ENCODE measurements at places on chromosomes 16 and 17. TPM values are rescaled to one million over a fixed set of nuclear protein-coding genes. Genes with fewer than 3 reads are reported as not detected.

Gene TAC4
- total RNA-seq: not detected

DNA sequence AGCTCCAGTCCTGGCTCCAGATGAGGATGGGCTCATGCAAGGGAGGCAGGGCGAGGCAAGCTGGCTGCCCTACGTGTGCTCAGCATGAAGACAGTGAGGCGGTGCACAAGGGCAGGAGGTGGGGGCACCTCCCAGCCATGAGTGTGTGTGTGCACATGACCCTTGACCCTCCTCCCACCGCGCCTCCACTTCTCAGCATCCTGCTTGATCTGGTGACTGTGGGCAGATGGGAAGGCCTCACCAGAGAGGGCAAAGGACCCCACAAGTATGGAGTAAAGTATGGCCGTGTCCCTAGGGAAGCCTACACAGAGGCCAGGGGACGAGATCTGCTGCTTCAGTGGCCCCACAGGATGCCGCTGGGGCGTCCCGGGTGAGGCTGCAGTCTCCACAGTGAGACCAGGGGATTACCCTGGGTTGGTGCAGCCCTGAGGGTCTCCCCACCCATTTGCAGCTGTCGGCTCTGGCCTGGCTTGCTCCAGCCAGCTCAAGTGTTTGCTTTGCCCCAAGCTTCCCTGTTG is 7.9 kb upstream of the RNF222 start:
- H3K4me1 ChIP-seq: peaks cover 9% of the 10 kb centered on the region
- H3K27me3 ChIP-seq: no peaks in the 10 kb centered on the region
- H3K27ac ChIP-seq: no peak overlapping the region
- no peaks in the 10 kb centered on the region for H3K36me3 ChIP-seq

DNA sequence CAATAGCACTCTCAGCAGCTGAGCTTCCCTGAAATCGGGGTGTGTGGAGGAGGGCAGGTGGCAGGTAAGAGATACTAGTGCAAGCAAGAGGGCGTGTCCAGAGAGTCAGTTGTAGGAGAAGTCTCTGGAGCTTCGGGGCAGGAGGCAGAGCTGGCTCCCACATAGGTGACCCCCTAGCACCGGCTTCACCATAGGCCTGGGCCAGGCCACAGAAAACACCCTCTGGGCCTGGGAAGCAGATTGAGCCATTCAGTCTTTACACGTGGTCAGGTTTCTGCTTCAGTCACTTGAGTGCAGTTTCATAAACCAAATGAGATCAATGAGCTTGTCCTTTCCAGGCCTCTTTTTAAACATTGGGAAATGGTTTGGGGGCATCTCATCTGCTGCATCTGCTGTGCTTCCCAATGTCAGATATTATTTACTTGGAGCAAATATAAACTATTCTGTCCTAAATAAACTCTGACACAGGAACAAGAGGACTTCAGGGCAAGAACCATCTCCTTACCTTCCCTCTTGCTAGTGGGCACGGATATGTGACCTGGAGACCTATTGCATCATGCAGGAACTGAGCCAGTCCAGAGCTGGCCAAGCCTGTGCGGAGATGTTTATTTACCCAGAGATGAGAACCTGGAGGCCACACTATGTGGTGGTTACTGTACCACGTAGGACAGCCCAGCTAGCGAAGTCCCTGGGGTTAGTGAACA is 16.1 kb downstream of the CCR7 start:
- H3K27ac ChIP-seq: no peak overlapping the region
- peaks cover 10% of the 10 kb centered on the region for H3K4me1 ChIP-seq
- DNase-seq: no peak
- no peaks in the 10 kb centered on the region for H3K36me3 ChIP-seq

DNA sequence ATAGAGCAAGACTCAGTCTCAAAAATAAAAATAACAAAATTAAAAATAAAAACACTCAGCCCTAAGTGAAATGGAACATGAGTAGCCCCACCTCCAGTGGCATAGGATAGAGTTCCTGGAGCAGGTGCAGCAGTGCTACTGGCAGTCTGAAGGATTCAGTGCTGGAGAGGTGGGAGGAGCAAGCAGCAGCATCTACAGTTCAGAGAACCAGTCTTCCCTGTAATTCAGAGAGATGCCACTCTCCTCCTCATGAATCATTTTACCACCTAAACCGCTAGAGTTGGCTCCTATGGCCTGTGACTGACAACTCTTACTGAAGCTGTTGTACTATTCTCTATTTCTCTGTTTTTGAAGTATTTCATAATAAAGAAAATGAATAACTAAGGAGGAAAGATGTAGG is 56.0 kb upstream of the SMURF2 start:
- no peaks in the 10 kb centered on the region for H3K27me3 ChIP-seq
- H3K36me3 ChIP-seq: no peaks in the 10 kb centered on the region
- DNase-seq: no peak

DNA sequence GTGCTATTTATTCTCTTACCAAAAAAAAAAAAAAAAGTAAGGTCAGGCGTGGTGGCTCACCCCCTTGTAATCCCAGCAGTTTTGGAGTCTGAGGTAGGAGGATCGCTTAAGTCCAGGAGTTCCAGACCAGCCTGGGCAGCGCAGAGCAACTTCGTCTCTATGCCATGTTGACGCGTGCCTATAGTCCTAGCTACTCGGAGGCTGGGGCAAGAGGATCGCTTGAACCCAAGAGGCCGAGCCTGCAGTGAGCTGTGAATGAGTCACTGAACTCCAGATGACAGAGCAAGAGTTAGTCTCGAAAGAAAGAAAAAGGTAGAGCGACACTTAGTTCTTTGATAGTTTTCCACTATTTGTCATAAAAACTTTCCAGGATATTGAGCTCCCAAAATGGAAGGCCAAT is 1.4 kb upstream of the TENT4B start:
- H3K27ac ChIP-seq: no peak overlapping the region
- peaks cover 28% of the 10 kb centered on the region for H3K4me1 ChIP-seq
- H3K4me3 ChIP-seq: peak overlapping the region; percentile 64
- no peak for DNase-seq

DNA sequence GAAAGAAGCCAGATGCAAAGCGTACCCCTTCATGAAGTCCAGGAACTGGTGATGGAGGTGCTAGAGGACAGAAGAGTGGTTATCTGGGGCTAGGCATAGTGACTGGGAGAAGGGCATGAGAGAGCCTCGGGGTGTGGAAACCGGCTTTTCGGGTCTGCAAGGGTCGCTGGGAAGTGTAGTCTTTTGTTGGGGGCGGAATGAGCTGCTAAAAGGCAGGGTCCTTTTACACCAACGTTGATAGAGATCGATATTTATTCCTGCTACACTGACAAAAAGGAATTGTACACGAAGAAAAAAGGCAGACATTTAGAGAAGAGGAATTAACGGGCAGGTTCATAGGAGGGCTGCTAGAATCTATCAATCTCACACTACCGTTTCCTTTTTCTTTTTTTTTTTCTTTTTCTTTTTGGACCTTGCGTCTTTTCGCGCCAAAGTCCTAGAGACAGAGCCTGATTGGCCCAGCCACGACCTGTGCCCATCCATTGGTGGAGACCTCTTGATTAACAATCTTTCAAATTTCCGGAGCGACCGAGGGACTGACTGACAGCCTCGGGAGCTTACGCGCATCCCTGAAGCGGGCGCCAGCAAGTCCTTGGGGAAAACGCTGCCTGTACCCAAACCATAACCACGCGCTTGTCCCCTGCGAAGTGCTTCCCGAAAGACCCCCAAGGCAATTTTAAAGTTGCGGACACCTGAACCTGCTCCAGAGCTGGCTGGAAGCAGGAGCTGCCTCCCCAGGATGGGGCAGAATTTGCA is 27.7 kb upstream of the DHRS7B start:
- H3K4me3 ChIP-seq: peak overlapping the region; percentile 85
- DNase-seq: peak; percentile 90
- H3K4me1 ChIP-seq: peaks cover 4% of the 10 kb centered on the region
- H3K27me3 ChIP-seq: no peaks in the 10 kb centered on the region
- H3K27ac ChIP-seq: peak overlapping the region; percentile 49

Gene SCGB1C2
- not detected for total RNA-seq

- H3K27ac ChIP-seq: no peak overlapping the region
- no peaks in the 10 kb centered on the region for H3K27me3 ChIP-seq
- DNase-seq: no peak
- H3K4me3 ChIP-seq: no peak overlapping the region
- H3K4me1 ChIP-seq: peaks cover 9% of the 10 kb centered on the region
Measured at GRCh38 chr17:80799538-80800480, 191.8 kb upstream of the CHMP6 start.

Gene RAMP2
- not detected for total RNA-seq

Gene EVPLL
- not detected for total RNA-seq

DNA sequence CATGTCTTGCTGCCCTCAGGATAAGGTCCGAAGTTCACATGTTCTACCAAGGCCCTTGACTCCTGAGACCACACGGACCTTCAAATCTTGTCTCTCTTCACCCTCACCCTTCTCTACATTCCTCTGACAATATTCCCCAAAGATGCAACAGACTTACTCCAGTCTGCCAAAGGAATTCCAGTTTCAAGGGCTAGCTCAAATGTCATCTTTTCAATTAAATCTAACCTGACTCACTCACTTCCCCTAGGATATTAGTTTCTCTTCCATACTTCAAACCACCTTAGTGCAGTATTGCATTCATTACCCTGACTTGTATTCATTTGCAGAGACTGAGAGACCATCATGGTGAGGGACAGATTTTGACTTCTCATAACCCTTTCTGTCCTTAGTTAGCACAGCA is 59.6 kb upstream of the ADCY9 start:
- peaks cover 21% of the 10 kb centered on the region for H3K4me1 ChIP-seq
- H3K36me3 ChIP-seq: no peaks in the 10 kb centered on the region
- H3K27me3 ChIP-seq: no peaks in the 10 kb centered on the region
- no peak overlapping the region for H3K27ac ChIP-seq

Gene TTYH2
- total RNA-seq: 10.8 TPM

Gene PRKCB
- total RNA-seq: 0.89 TPM

DNA sequence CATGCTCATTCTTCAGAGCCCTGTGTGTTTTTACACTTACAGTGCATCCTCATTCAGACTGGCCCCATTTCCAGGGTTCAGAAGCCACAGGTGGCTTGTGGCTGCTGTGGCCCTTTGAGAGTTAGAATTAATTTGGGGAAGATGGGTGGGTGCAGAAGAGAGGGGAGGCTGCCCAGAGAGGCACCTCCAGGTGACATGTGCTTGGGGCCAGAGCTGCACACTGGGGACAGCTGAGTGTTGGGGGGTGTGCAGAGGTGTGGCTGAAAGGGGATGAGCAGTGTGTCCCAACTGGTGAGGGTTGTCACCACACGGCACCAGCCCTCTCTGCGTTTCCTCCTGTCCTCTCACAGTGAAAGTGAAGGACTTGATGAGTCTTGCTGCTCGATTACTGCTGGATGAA is 6.9 kb upstream of the EIF1 start:
- no peaks in the 10 kb centered on the region for H3K36me3 ChIP-seq
- H3K27ac ChIP-seq: no peak overlapping the region
- peaks cover 18% of the 10 kb centered on the region for H3K4me1 ChIP-seq
- H3K27me3 ChIP-seq: no peaks in the 10 kb centered on the region

DNA sequence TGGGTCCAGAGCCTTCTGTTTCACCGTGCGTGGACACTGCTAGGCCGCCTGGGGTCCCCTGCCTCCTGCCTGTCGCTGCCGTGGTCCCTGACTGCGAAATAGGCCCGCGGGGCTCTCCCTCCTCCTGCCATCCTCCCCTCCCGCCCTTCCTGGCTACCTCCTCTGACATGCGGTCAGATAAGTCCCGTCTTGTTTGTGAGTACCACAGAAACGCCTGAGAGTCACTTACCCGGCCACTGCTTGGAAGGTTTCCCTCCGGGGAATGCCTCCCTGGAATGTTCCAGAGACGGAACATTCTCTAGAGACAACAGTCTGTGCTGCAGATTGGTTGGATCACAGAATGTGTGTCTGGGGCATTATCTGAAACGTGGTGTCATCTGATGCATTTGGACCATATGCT is 22.7 kb downstream of the CIBAR2 start:
- H3K27ac ChIP-seq: no peak overlapping the region
- H3K27me3 ChIP-seq: no peaks in the 10 kb centered on the region
- no peaks in the 10 kb centered on the region for H3K4me1 ChIP-seq
- no peaks in the 10 kb centered on the region for H3K36me3 ChIP-seq

Gene C1QTNF8
- 0.27 TPM for total RNA-seq

Gene CBLN1
- total RNA-seq: not detected

DNA sequence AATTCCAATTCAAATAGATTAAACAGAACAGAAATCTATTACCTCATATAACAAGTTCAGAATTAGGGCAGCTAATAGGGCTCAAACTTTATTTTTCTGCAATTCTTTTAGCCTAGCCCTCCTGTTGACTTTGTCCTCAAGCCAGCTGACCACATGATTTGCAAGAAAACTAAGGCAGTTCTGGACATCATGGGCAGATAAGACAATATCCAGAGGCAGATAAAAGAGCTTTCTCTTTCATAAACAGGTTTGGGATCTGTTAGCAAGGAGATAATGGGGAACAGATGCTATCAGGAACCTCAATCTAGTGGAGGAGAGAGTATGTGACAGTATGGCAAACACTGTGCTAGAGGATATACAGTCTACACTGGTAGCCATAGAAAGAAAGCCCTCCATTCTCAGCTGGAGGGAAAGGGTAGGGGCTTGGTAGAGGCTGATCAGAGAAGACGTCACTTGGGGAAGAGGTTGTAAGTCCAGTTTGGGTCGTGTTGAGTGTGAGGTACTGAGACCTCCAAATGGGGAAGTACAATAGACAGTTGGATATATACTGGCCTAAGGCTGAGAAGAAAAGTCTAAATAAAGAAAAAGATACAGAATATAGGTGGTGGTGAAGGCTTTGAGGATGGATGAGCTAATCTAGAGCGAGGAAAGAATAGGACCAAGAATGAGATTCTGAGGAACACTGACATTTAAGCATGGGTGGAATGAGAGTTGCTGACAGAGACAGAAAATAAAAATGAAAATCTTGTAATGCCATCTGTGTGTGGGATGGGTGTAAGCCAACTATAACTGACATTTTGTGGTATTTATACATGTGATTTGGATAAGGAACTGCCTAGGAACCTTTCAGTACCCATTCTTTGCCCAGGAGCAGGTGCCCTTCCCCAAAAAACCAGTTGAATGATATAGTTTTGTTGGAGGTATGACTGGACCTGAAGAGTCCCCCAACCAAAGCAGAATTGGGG is 67.4 kb downstream of the CYB561 start:
- peaks cover 11% of the 10 kb centered on the region for H3K4me1 ChIP-seq
- DNase-seq: no peak
- no peak overlapping the region for H3K27ac ChIP-seq
- no peaks in the 10 kb centered on the region for H3K36me3 ChIP-seq
- H3K4me3 ChIP-seq: no peak overlapping the region

DNA sequence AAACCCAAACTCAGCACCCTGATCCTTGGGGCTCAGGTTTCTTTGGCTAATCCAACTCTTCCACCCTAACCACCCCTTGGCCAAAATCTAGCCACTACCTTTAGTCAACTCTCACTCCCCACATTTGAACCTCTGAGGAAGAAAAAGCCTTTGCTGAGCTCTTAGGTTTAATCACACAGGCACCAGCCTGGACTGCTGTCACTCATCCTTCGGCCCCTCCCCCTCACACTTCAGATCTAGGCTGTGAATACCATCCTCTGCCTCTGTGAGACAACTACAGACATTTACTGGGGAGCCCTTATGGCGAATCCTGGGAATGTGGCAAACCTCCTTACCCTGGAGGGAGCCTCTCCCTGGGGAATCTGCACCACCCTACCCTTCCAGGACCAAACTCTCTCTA is 5.3 kb upstream of the RNASEK start:
- DNase-seq: no peak
- no peaks in the 10 kb centered on the region for H3K36me3 ChIP-seq
- H3K27me3 ChIP-seq: no peaks in the 10 kb centered on the region
- H3K4me1 ChIP-seq: 0 out of 2 replicates have a peak, but pooled peaks cover 7% of the 10 kb centered on the region

Gene TIMP2
- 64.8 TPM for total RNA-seq

Gene PRR29
- not detected for total RNA-seq

- no peaks in the 10 kb centered on the region for H3K27me3 ChIP-seq
- H3K4me1 ChIP-seq: peaks cover 20% of the 10 kb centered on the region
- no peaks in the 10 kb centered on the region for H3K36me3 ChIP-seq
- DNase-seq: no peak
Measured at GRCh38 chr17:4476017-4476416, 22.7 kb upstream of the SPNS2 start.

Gene ARL5C
- total RNA-seq: not detected
